Stimulated activated CD4-positive, alpha-beta T cell treated with anti-CD3 and anti-CD28 coated beads, TNF-alpha, amount 100 ng/mL, for 48 hours (primary cell): ENCODE measurements at places on chromosomes 7 and 10.

- no peak for DNase-seq
These were observed 138.3 kb upstream of the HABP2 start for GRCh38 chr10:113414543-113414942.

DNA sequence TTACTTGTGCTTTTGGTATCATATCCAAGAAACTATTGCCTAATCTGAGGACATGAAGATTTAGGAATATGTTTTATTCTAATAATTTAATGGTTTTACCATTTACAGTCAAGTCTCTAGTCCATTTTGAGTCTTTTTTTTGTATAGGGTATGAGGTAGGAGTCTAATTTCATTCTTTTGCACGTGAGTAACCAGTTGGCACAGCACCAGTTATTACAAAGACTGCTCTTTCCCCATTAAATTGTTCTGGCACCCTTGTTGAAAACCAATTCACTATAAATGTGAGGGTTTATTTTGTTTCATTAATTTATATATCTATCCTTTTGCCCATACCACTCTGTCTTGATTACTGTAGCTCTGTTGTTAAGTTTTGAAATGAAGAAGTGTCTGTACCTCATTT, 381.6 kb downstream of the SUGCT start:
- no peak for DNase-seq

DNA sequence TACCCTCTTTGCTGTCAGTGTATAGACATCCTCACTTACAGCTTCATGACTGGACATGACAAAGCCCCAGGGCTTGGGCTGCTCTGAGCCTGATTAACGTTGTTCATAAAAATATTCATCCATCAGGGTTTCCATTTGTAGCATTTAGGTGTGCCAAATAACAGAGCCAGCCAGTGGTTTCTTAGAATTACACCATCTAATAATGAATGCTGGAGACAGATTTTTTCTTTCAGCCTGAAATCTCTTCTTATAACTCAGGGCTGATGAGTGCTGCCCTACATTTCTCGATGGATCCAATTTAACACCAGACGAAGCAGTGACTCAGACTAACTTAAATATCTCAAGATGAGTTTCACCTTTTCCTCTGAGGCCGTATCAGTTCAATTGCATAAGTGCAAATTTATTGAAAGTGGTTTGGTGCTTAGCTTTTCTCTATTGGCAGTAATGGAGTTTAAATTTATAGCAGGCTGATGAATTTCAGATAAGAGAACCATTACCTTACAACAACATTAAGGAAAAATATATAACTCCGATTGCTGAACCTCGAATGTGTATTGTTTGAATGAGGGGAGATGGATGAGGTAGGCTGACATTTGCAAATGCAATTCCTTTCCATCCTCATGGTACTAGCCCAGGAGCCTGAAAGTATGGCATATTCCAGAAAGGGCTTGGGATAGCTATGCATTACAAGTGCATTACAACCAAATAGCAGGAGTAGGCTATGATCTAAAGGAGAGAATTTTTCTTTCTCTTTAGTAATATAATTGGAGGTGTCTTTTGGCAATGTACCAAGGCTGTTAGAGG, 900.6 kb downstream of the KCNMA1 start:
- DNase-seq: no peak

GRCh38 chr7:45643630-45644029, 69.5 kb downstream of the ADCY1 start:
- no peak for DNase-seq

DNA sequence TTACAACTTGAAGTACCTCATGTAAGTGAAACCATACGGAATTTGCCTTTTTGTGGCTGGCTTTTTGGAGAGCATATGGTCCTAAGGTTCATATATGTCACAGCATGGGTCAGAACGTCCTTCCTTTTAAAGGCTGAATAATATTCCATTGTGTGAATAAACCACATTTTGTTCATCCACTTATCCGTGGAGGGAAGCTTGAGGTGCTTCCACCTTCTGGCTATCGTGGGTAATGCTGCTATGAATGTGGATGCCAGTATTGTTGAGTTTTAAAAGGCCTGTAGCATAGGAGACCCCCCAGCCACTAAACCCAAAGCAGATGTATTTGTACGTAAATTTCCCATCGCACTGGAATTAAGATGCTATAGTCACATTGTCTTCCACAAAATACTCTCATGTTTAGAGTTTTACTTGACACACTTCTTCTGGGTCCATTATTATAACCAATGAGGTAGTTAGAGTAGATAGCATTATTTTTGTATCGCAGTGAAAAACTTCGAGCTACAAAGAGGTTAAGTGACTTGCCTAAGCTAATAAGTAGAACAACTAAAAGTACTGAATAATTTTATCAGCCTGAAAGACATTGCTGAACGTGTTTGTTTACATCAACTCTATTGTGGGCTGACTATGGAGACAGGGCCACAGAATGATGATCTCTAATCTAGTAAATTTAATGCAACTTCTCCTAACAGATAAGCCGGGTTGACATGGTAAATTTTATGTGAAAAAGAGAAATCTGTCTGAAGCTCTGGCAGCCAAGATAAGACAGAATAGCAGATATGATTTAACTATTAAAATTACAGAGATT, 183.0 kb upstream of the CTBP2 start:
- DNase-seq: no peak
